ENCODE measurements at places on chromosomes 4 and X. TPM values are rescaled to one million over a fixed set of nuclear protein-coding genes. Genes with fewer than 3 reads are reported as not detected.

Gene EREG
- not detected for total RNA-seq

Gene CPLX1
- total RNA-seq: 0.90 TPM

Gene CT47A1
- total RNA-seq: not detected

Gene RBMXL3
- total RNA-seq: not detected

Gene WWC2
- 99.3 TPM for total RNA-seq

DNA sequence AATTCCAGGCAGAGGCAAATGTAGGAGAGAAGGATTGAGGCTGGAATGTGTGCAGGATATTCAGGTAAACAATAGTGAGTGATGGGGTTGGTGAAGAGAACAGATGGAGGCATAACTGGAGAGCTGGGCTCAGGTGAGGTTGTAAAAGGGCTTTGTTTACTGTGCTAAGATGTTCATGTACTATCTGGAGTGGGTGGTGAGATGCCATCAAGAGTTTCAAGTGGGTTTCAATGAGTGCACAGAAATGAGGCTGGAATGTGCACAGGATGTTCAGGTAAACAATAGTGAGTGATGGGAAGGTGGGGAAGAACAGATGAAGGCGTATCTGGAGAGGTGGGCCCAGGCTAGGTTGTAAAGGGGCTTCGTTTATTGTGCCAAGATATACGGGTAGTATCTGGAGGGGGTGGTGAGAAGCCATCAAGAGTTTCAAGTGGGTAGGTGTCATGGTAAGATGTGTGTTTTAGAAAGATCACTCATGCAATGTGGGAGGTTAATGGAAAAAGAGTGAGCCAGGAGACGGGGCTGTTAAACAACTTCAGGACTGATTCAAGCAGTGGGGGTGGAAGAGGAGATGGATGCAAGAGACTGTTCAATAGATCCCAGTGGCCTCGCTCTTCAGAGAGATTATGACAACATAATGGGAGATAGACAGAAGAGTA is 25.4 kb upstream of the NMU start:
- H3K27ac ChIP-seq: no peak overlapping the region
- no peak for DNase-seq
- no peaks in the 10 kb centered on the region for H3K4me1 ChIP-seq
- H3K36me3 ChIP-seq: peaks cover 1% of the 10 kb centered on the region
- H3K27me3 ChIP-seq: no peaks in the 10 kb centered on the region
- no peak overlapping the region for H3K4me3 ChIP-seq

DNA sequence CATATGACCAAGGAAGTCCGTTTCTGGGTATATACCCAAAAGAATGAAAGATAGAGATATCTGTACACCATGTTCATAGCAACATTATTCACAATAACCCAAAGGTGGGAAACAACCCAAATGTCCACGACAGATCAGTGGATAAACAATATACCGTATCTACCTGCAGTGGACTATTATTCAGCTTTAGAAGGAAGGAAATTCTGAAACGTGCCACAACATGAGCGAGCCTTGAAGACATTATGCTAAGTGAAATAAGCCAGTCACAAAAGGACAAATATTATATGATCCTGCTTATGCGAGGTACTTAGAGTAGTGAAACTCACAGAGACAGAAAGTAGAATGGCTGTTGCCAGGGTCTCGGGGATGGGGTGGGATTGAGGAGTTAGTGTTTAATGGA is 75.0 kb downstream of the ANAPC4 start:
- H3K4me3 ChIP-seq: no peak overlapping the region
- H3K27ac ChIP-seq: no peak overlapping the region
- H3K36me3 ChIP-seq: no peaks in the 10 kb centered on the region

GRCh38 chrX:139186991-139187390 is 343.5 kb upstream of the F9 start:
- no peak overlapping the region for H3K27ac ChIP-seq
- H3K4me1 ChIP-seq: no peaks in the 10 kb centered on the region
- no peak overlapping the region for H3K4me3 ChIP-seq

DNA sequence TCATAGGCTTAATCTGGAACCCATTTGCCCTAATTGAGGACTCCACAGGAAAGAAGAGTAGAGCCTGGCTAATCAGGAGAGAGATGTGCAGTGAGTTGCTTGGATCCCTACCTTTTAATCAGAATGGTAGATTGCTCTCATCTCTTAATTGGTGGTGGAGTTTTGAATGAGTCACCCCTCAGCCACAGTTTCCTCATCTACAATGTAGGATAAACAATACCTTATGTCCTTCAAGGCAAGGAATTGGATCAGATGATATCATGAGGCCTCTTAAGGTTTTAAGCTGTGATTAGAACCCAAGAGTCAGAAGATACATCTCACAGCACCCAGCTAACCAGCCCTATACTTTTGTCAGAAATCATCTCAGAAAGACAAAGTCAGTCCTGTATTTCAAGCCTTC is 39.1 kb downstream of the PDGFRA start:
- no peak overlapping the region for H3K27ac ChIP-seq
- H3K4me3 ChIP-seq: no peak overlapping the region
- no peaks in the 10 kb centered on the region for H3K4me1 ChIP-seq
- no peak for DNase-seq

DNA sequence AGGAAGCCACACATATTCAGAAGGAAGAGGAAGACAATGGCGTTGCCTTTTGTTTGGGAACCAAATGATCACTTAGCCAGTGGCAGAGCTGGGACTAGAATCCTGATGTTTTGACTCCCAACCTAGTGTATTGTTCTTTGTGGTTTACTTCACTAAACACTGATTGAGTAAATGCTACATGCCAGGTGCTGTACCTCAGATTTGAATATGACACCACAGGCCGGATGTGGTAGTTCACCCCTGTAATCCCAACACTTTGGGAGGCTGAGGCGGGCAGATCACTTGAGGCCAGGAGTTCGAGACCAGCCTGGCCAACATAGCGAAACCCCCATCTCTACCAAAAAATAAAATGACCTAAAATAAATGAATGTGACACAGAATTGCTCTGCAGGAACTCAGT is 8.4 kb downstream of the NDUFA1 start:
- H3K27ac ChIP-seq: no peak overlapping the region
- no peaks in the 10 kb centered on the region for H3K4me1 ChIP-seq
- no peaks in the 10 kb centered on the region for H3K27me3 ChIP-seq
- DNase-seq: no peak

GRCh38 chrX:93404121-93404520 is 269.3 kb downstream of the NAP1L3 start:
- H3K27me3 ChIP-seq: no peaks in the 10 kb centered on the region
- no peak overlapping the region for H3K4me3 ChIP-seq
- H3K36me3 ChIP-seq: peaks cover 49% of the 10 kb centered on the region
- no peaks in the 10 kb centered on the region for H3K4me1 ChIP-seq
- no peak overlapping the region for H3K27ac ChIP-seq

GRCh38 chr4:75434105-75434504 is 80.1 kb downstream of the RCHY1 start:
- DNase-seq: no peak
- no peak overlapping the region for H3K4me3 ChIP-seq
- H3K27ac ChIP-seq: no peak overlapping the region
- no peaks in the 10 kb centered on the region for H3K27me3 ChIP-seq

DNA sequence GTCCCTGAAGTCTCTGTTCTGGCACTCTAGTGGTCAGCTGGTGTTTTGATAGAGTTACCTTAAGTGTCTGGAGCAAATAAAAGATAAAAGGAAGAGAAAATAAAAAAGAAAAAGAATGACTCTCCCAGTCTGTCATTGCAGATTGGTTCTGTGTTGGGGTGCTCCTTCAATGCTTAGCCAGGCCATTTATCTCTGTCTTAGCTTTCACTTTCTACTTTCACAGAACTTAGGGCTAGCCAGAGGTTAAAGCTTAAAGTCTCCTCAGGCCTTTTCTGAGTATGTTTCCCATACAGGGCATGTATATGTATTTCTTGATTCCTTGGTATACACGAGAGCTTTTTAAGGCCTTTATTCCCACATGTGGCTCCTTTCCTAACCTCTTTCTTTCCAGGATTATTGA is 83.1 kb upstream of the TEX13D start:
- no peaks in the 10 kb centered on the region for H3K4me1 ChIP-seq
- no peaks in the 10 kb centered on the region for H3K27me3 ChIP-seq
- H3K36me3 ChIP-seq: peaks cover 5% of the 10 kb centered on the region
- no peak overlapping the region for H3K4me3 ChIP-seq

GRCh38 chrX:72536542-72536941 is 36.1 kb downstream of the HDAC8 start:
- no peak overlapping the region for H3K27ac ChIP-seq
- H3K4me1 ChIP-seq: no peaks in the 10 kb centered on the region
- DNase-seq: no peak
- no peak overlapping the region for H3K4me3 ChIP-seq
- H3K36me3 ChIP-seq: peaks cover 2% of the 10 kb centered on the region

- no peaks in the 10 kb centered on the region for H3K4me1 ChIP-seq
- no peaks in the 10 kb centered on the region for H3K27me3 ChIP-seq
- no peak for DNase-seq
- H3K4me3 ChIP-seq: no peak overlapping the region
Measured at GRCh38 chrX:129632443-129632842, 22.3 kb downstream of the APLN start.

- no peak overlapping the region for H3K4me3 ChIP-seq
- no peaks in the 10 kb centered on the region for H3K36me3 ChIP-seq
- no peak overlapping the region for H3K27ac ChIP-seq
- no peaks in the 10 kb centered on the region for H3K27me3 ChIP-seq
- H3K4me1 ChIP-seq: no peaks in the 10 kb centered on the region
Measured at GRCh38 chr4:147837435-147837834, 105.5 kb downstream of the ARHGAP10 start.

DNA sequence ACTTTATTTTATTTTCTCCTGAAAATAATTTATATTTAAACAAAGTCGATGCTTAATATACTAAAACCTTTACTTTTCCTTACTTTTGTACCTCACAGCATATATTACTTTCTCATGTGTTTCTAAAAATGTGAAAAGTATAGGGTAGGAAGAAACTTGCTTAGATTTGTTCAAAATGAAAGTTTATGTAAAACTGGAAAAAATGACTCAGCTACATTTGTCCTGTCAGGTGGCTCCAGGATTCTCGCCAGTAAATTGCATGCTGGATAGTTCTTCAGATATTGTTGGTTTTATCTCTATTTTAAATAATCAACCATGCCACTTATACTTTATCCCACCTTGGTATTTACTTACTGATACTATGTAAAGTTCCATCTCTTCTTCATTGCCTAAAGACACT is 159.2 kb upstream of the NDST4 start:
- H3K4me3 ChIP-seq: no peak overlapping the region
- H3K36me3 ChIP-seq: no peaks in the 10 kb centered on the region
- H3K27me3 ChIP-seq: no peaks in the 10 kb centered on the region
- H3K4me1 ChIP-seq: no peaks in the 10 kb centered on the region
- no peak overlapping the region for H3K27ac ChIP-seq

GRCh38 chrX:121161501-121161933 is 114.1 kb downstream of the GLUD2 start:
- no peak overlapping the region for H3K4me3 ChIP-seq
- no peaks in the 10 kb centered on the region for H3K4me1 ChIP-seq
- no peaks in the 10 kb centered on the region for H3K27me3 ChIP-seq
- no peaks in the 10 kb centered on the region for H3K36me3 ChIP-seq
- H3K27ac ChIP-seq: no peak overlapping the region
- no peak for DNase-seq
